Common myeloid progenitor, CD34-positive (primary cell): ENCODE measurements at places on chromosomes 3 and 15.

DNA sequence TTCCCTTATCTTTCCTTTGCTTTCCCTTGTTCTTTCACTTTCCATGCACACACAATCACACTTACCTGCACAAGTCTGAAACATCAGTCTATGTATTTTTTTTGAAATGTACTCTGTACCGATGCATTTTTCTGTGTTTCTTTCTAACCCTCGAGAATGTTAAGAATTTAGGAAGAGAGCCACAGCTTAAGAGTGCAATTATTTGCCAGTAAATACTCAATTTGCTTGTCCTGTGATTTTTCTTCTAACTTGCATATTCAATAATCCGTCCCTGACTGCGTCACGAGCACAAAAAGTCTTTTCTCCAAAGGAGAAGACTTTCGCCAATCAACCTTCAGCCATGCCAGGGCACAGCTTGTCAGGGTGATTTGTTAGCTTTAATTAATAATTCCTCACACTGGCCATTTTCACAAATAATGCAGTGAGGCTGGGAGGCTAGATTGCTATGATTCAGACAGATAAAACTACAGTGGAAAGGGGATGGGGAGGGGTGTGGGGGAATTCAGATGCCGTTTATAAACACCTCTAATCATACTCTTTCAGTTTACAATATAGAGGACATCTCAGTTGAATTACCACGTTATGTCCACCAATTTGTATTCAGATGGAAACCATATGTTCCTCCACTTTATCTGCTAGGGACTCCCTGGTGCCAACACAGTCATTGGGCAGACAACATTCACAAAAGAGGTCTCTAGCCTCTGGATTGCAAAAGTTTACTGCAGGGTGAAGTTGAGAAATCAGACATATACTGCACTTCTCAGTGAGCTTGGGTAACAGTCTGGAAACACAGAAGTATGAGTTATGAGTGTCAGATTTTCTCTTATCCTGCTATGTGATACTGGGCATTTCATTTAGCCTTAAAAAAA, 388.0 kb downstream of the ZBTB20 start:
- H3K27ac ChIP-seq: no peak overlapping the region
- no peak overlapping the region for H3K4me3 ChIP-seq
- H3K27me3 ChIP-seq: no peaks in the 10 kb centered on the region
- H3K4me1 ChIP-seq: peaks cover 7% of the 10 kb centered on the region

DNA sequence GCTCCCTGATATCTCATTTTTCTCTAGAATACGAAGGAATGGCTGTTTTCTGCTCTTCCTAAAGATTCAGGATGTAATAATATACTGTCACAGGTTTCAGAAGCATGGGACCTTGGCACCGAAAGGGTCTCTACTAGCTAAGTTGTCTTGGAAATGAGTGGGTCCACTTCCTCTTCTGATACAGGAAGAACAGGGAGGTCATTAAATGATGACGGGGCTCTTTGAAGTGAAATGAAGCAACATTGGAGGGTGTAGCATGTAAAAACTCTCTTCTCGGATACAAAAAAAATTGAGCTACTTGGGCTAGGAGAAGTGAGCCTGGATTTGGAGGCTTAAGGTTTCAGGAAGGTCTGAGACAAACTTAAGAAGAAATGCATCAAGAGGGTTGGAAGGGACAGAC, 349.8 kb upstream of the TPRG1 start:
- H3K4me3 ChIP-seq: no peak overlapping the region
- no peak overlapping the region for H3K27ac ChIP-seq
- H3K4me1 ChIP-seq: peaks cover 11% of the 10 kb centered on the region
- DNase-seq: peak; percentile 56
- H3K36me3 ChIP-seq: no peaks in the 10 kb centered on the region

- H3K36me3 ChIP-seq: no peaks in the 10 kb centered on the region
- H3K27me3 ChIP-seq: no peaks in the 10 kb centered on the region
- H3K4me1 ChIP-seq: no peaks in the 10 kb centered on the region
- H3K27ac ChIP-seq: no peak overlapping the region
Observed at GRCh38 chr3:180530276-180530675, 71.7 kb upstream of the TTC14 start.

GRCh38 chr3:62084558-62084957, 288.8 kb downstream of the FEZF2 start:
- no peak overlapping the region for H3K4me3 ChIP-seq
- H3K27ac ChIP-seq: no peak overlapping the region
- DNase-seq: no peak
- H3K27me3 ChIP-seq: no peaks in the 10 kb centered on the region
- no peaks in the 10 kb centered on the region for H3K4me1 ChIP-seq
- H3K36me3 ChIP-seq: no peaks in the 10 kb centered on the region

DNA sequence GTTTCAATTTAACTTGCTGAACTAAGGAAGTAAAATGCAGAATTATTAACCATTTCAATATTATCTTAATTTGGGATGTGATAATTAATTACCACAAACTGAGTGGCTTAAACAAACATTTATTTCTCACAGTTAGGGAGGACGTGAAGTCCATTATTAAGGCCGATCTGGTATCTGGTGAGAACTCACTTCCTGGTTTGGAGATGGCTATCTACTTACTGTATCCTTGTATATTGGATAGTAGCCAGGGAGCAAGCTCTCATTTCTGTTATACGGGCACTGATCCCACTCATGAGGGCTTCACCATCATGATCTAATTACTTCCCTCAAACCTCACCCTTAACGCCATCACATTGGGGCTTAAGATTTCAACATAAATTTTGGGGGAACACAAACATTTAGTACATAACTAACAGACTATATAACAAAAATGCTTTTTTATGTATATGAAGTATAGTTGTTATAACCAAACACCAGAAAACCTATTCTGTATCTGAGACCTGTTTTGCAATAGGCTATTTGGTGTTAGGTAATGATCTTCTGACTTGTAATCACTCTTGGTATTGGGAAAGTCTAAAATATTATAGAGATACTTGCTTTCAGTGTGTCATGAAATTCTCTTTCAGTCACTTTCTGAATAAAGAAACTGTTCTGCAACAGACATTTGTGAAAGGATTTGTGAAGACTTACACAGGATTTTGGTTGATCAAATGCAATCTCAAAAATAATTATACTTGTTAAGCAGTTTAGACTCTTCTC, 4.7 kb upstream of the KPNA4 start:
- H3K4me1 ChIP-seq: peaks cover 30% of the 10 kb centered on the region
- H3K27ac ChIP-seq: no peak overlapping the region
- no peak for DNase-seq
- no peak overlapping the region for H3K4me3 ChIP-seq

GRCh38 chr3:65545429-65545828, 493.3 kb downstream of the MAGI1 start:
- H3K4me3 ChIP-seq: no peak overlapping the region
- no peaks in the 10 kb centered on the region for H3K4me1 ChIP-seq
- no peak overlapping the region for H3K27ac ChIP-seq

GRCh38 chr3:12809001-12809400, 12.5 kb downstream of the CAND2 start:
- DNase-seq: no peak
- no peak overlapping the region for H3K4me3 ChIP-seq
- H3K27me3 ChIP-seq: no peaks in the 10 kb centered on the region
- no peaks in the 10 kb centered on the region for H3K36me3 ChIP-seq
- no peak overlapping the region for H3K27ac ChIP-seq
- peaks cover 13% of the 10 kb centered on the region for H3K4me1 ChIP-seq

DNA sequence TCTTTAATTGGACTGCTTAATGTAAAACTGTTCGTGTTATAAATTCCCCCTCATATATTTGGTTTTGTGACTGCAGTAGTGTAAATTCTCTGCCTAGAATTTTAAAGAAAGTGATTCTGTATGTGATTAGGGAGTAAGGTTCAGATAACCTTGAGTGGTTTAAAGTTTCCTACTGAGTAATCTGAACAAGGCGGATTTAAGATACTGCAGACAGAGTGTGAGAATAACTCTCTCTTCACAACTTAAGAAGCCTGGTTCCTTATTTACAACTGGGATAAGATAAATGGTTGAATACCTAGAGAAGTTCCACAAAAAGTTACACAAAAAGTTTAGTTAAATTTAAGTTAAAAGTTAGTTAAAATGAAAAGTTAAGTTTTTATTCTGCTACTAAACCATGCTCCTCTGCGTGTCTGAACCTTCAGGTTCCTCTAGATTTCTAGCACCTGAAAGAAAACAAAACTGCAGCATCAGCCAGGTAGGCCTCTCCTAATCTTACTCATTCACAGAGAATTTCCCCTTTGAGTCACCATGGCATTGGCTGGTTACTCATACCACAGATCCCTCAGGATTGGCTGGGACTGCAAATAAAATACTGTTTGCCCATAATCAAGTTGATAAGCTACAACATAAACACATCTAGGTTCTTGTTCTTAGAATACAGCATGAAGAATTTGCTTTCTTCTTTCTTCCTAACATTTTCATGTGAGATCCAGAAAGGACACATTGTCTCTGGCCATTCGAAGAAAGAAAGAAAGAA, at the start of gene ARL14:
Gene ARL14, plus strand, starts transcription at position 614 of the 757 bp plus-strand sequence. CDS start 187 bp downstream, outside the sequence.
- no peak for DNase-seq
- H3K27ac ChIP-seq: no peak within 1 kb of the TSS
- no peak within 1 kb of the TSS for H3K4me3 ChIP-seq
- no peaks in the 10 kb centered on the region for H3K36me3 ChIP-seq

- peak overlapping the region; percentile 40 for H3K27ac ChIP-seq
- H3K36me3 ChIP-seq: peaks cover 33% of the 10 kb centered on the region
- H3K27me3 ChIP-seq: no peaks in the 10 kb centered on the region
Observed at GRCh38 chr3:71488391-71488809, 95.1 kb downstream of the FOXP1 start.

GRCh38 chr3:104961851-104962250, 404.9 kb upstream of the ALCAM start:
- no peaks in the 10 kb centered on the region for H3K4me1 ChIP-seq
- H3K36me3 ChIP-seq: no peaks in the 10 kb centered on the region
- no peak overlapping the region for H3K4me3 ChIP-seq
- H3K27ac ChIP-seq: no peak overlapping the region
- no peak for DNase-seq

GRCh38 chr3:178001670-178002101, 534.5 kb upstream of the KCNMB2 start:
- H3K27me3 ChIP-seq: no peaks in the 10 kb centered on the region
- H3K4me1 ChIP-seq: no peaks in the 10 kb centered on the region
- peak; percentile 17 for DNase-seq
- H3K27ac ChIP-seq: no peak overlapping the region

GRCh38 chr3:2092758-2093157, 5.9 kb upstream of the CNTN4 start:
- H3K4me1 ChIP-seq: no peaks in the 10 kb centered on the region
- H3K36me3 ChIP-seq: no peaks in the 10 kb centered on the region
- no peak overlapping the region for H3K27ac ChIP-seq
- peaks cover 24% of the 10 kb centered on the region for H3K27me3 ChIP-seq
- DNase-seq: no peak
